ENCODE measurements at places on chromosomes 4 and X.

DNA sequence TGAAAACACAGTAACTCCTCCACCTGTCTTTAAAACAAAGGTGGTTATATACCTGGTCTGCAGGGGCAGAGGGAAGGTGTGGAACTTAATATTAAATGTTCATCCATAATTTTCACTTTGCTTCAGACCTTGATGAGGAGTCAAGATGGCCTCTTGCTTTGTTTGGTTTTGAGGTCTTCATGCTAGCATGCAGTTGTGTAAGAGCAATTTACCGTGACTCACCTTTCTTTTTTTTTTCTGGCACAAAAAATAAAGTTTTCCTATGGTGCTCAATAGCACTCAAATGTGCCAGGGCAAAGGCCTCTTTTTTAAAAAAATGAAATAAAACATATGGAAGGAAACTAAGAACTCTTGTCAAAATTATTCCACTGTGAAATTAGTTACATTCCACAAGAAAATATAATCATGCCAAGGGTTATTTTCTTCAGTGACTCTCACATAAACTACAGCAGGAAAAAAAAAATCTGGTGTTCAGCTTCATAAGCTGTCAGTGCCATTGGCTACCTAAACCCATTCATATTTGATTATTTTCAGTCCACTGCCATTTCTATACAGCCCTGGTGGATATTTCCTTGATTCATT lies 128.2 kb downstream of the SLC7A11 start:
- no peak for DNase-seq

DNA sequence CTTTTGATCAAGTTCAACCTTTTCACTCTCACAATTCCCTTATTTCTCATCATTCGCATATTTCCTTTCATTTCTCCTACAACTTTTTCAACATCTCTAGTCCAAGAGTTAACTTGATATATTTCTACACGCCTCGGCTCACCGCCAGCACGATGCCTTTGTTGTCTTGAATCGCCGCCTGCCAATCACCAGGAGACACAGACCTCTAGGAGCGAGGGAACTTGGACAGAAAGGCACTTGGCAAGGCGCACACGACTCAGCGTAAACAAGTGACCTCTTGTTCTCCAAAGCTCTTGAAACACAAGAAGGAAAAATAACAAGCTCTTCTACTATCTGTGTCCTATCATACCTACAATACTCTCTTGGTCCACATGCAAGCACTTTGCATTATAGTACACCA lies 27.1 kb upstream of the RBMX start:
- DNase-seq: no peak

- DNase-seq: no peak
Measured at GRCh38 chrX:125395626-125396025, 76.0 kb downstream of the TEX13C start.

DNA sequence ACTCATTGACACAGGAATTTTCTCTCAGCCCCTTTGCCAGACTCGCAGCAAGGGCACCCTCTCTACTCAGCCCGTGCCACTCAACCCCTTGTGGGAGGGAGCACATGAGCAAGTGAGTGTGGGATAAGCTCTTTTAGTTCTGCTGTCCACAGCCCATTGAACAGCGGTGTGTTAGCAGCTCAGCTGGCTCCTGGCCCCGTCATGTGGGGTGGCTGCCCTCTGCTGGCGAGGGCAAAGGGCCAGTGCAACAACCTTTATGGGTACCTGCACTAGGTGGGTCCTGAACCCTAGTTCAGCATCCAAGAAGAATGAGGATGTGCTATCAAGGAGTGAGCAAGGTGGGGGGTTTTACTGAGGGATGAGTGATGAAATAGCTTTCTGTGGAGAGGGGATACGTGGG lies 85.0 kb upstream of the ZNF81 start:
- DNase-seq: no peak

DNA sequence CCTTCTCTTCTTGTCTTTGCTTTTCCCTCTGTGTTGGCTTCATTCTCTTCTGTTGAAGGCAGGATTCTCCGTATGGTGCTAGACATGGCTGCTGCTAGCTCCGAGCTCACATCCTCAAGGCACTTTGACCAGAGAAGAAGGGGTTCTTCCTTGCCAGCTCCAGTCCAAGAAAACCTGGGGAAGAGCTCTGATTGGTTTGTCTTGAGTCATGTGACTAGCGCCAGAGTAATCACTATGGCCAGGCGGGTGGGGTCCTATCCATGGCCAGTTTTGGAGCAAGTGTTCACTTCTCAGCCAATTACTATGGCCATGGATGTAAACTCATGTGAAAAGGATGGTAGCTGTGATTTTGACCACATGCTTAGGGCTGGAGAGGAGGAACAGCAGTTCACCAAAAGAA lies 74.2 kb downstream of the CT47B1 start:
- DNase-seq: no peak

GRCh38 chr4:87543835-87544461 lies 14.8 kb upstream of the SPARCL1 start:
- DNase-seq: no peak

- no peak for DNase-seq
Measured at GRCh38 chr4:104976262-104976661, 170.4 kb upstream of the TET2 start.

GRCh38 chr4:140326395-140326993 lies 47.0 kb upstream of the SCOC start:
- no peak for DNase-seq

GRCh38 chr4:61094854-61095598 lies 105.1 kb upstream of the ADGRL3 start:
- DNase-seq: no peak

GRCh38 chrX:139909712-139910111 lies 23.1 kb downstream of the ATP11C start:
- no peak for DNase-seq

- DNase-seq: no peak
Measured at GRCh38 chr4:186737427-186737826, 13.8 kb upstream of the FAT1 start.

DNA sequence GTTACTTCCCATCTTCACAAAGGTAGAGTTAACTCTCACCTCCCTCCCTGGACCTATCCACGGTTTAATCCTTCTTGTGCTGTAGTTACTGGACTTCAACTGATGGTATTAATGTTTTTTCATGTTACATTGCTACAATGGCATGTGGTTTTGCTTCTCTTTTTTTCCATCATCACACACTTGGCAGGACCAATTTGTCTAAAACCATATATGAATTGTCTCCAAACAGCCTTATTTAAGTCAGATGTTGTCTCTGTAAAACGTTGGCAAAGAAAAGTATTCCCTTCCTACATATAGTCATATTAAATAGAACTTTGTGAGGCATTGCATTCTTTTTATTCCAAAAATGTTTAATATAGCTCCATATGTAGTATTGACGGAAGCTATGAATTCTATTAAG lies 15.5 kb downstream of the PRRG1 start:
- DNase-seq: no peak

DNA sequence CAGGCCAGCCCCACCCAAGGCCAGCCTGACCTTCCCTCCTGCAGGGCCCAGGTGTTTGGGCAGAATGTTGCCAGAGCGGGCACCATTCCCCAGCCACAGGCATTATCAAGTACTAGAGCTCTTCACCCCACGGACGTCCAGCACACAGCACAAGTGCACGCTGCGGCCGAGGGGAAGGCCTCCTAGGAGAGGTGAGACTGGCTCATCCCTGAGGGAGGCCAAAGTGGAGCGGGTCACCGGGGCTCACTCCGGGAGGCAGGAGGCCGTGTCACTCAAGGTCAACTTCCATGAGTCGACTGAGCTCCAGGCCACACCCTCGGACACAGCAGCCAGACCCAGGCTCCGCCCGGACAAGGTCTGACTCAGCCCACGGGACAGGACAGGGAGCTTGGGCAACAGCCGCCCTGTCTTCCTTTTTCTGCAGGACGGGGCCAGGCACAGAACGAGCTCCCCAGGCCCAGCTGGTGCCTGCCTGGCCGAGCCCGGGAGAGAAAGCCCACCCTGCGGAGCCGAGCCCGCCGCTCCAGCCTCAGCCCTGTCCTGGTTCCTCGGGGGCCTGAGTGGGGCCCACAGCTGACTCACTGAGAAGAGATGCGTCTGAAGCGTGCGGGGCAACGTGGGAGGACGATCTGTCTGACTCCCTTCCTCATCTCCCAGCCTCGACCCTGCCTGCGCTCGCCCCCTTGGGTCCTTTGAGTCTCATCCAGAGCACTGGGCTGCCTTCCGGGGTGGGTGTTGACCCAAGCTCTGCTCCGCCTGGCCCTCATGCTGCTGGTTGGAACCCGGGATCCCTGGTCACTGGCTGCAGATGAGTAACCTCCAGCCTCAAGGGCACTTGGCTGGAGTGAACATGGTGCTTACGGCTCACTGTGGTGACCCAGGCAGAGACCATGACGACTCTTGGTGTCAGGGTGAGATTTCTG lies 1.6 kb downstream of the SLC49A3 start:
- no peak for DNase-seq

GRCh38 chrX:74534569-74535038 lies 79.8 kb downstream of the RLIM start:
- DNase-seq: peak; percentile 42

GRCh38 chrX:102154900-102155805 lies 624 bp downstream of the BEX5 start:
- no peak for DNase-seq

- DNase-seq: no peak
Measured at GRCh38 chr4:163736876-163737275, 242.4 kb downstream of the TMA16 start.

DNA sequence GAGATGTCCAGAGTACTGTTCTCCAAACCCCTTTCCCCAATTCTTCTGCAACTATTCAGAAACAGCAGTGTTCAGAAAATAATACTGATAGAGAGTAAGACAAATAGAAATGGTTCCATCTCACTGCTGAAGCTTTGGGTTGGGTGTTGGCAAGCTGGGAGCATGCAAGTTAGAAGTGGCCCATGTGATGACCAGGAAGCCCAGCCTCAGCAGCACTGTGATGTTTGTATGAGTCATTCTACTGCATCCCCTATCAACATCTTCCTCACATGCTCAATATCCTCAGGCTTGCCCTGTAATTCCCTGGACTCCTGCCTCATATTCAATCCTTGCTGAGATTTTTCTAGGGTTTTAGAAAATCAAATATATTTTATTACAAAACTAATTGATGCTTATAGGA lies 96.5 kb downstream of the CHRDL1 start:
- DNase-seq: no peak

GRCh38 chrX:19373351-19373891 lies 29.7 kb downstream of the PDHA1 start:
- no peak for DNase-seq

DNA sequence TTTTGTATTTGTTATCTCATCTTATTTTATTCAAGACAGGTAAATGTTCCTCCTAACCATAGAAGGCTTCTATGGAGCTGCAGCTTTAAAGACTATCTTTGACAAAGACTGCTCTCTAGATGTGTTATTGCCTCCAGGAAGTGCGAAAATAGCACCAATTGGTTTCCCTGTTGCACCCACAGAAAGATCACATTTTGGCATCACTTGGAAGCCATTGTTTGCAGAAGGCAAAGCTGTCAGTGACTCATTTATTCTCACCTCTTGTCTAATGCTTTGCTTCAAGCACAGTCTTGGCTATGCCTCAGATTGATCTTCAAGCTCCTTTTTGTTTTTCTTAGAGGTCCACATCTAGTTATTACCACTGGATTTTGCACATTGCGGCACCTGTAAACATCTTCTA lies 150.3 kb downstream of the PCDH7 start:
- DNase-seq: no peak

DNA sequence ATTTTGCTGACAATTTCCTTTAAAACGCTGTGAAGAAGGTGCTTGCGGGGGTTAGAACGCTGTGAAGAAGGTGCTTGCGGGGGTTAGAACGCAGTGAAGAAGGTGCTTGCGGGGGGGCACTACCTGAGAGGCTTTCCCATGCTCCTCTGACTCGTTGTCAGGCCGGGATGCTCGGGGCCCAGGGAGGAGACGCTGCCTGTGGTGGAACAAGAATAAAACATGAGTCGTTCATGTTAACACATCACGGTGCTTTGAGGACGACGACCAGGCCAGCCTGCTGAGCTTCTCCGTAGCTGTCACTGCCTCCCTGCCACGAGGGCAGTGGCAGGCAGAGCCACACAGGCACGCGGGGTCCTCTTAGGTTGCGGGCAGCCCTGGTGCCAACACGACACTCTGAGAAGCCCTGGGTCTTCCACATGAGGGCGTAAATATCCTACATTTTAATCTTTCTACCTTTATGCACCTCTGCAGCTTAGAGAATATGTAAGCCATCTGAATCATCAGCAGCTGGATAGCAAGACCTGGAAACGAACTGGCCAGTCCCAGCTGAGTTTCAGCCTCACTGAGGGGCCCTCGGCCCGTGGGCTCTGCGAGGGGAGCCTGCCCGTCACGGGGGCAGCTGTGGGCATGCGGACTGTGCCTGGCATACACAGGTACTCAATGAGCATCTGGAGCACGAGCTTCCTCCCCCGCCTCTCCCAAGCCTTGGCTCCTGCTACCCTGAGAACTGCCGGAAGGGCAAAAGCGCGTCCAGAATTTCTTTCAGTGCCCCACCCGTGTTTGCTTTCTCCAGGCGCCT lies 47.0 kb downstream of the FGFRL1 start:
- no peak for DNase-seq

- DNase-seq: no peak
Measured at GRCh38 chr4:181618896-181619295, 624.3 kb upstream of the TENM3 start.

DNA sequence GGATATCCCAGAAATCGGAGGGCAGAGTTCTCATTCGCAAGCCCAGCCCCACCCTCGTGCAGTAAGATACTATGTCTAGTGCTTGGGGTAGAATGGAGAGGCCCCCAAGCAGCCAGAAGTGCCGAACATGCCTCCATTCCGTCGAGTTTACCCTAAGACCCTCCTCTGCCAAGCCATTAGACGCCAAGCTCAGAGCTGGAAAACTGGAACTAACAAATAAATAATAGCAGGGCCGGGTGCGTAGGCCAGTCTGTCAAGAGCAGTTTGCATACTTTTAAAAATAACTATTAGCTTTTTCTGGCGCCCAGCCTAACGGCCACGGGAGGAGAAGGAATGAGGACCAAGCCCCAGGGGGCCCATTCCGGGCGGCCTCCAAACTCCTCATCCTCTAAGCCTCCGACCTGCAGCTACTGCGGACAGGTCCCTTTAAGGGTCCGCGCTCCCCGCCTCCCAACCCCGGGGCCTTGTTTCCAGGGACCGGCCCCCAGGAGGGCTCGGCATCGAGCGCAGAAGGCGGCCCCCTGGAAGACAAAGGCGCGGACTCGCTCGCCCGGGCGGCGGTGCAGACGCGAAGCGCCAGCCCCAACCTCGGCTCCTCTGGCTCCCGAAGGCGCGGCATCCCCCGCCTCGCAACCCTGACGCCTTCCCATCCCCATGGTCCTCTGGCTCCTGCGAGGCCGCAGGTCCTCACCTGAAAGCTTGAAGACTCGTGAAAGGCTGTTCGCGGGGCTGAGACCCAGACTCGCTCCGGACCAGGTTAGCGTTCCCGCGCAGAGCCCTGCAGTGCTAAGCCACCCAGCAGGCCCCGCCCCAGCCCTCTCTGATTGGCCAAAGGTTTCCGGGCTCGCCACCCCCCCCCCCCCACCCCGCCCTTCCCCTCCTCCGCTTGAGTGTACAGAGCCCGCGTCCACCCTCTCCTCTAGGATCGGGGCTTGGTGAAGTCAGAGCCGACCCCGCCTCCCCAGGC lies at the start of gene TMSB15A:
TMSB15A (minus strand) TSS at position 765 of the 967 bp plus-strand sequence.
- peak; percentile 65 for DNase-seq
